A549 treated with ZK216348 at 1 μM for 4 hours (cell line): ENCODE measurements at places on chromosomes 12 and 14. TPM values are rescaled to one million over a fixed set of nuclear protein-coding genes. Genes with fewer than 3 reads are reported as not detected.

LALBA gene
- total RNA-seq: not detected in 5 replicates

KCNH5 gene
- total RNA-seq: not detected in 5 replicates

DUSP6 gene
- total RNA-seq: 7.1 to 10.5 TPM (median 9.6 TPM) in 5 replicates

ARID2 gene
- 6.7 to 11.7 TPM (median 9.6 TPM) in 5 replicates for total RNA-seq

RERG gene
- total RNA-seq: 0.17 to 0.44 TPM (median 0.26 TPM) in 5 replicates

SYNE3 gene
- 0.17 to 0.59 TPM (median 0.51 TPM) in 5 replicates for total RNA-seq

WNK1 gene
- total RNA-seq: 56.4 to 103 TPM (median 82.9 TPM) in 5 replicates
